ENCODE measurements at places on chromosomes 11 and 22.

GRCh38 chr22:28568099-28568498 lies 111.5 kb downstream of the TTC28 start:
- no peak for DNase-seq

DNA sequence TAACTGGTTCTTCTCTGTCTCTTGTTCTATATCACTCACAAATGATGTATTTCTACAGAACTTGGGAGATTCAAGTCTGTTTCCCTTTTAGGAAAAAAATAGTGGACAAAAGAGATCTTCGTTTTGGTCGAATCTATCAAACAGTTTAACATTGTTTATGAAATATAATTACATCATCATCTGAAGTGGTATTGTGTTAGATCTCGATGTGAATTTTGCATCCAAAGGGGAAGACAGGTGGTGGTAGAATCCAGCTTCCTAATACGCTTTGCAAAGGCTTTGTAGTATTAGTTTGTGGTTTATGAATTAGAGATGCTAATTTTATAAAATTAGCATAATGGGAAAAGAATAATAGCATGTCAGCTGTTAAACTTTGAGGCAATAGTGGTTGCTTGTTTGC lies 3.4 kb downstream of the SIK2 start:
- DNase-seq, result no peak

DNA sequence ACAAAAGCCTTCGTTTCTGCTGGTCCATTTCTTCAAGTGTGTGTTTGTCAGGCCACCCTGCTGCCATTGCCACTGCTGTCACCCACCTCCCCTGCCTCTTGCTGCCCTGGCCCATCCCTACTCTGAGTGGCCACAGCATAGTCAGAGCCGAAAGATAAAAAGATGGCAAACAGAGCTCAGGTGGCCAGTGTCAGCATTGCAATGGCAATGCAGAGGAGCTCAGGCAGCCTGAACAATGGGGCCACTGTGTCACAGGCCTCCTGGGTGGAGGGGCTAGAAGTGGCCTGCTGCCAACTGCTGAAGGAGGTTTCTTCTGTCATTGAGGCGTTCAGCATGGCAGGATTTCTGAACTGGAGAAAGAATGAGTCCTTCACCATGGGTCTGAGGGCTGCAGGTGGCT lies 137.1 kb downstream of the CSNK2A3 start:
- no peak for DNase-seq

DNA sequence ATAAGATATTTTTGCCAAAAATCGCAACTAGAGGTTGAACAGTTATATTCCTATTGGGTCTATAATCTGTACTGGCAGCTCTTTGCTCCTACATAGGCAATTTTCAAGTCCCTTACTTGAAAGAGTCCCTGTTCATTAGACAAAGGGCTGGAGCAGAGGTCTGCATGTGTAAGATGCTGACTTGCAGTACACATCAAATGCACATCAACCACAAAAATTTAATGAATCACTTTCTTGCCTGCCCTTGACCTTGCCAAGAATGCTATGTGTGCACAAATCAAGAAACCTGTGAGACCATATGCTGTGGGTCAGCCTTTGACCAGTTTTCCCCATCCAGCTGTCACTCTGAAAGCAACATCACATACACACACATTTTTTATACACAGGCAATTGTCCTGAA lies 661.5 kb downstream of the LRRC4C start:
- DNase-seq, result no peak

GRCh38 chr11:111735262-111736116 lies 30.7 kb downstream of the PPP2R1B start:
- DNase-seq, result no peak

GRCh38 chr11:122085712-122086111 lies 30.3 kb downstream of the BLID start:
- no peak for DNase-seq

GRCh38 chr11:105907319-105907718 lies 114.7 kb downstream of the MSANTD4 start:
- no peak for DNase-seq

GRCh38 chr22:25068707-25069106 lies 116.2 kb downstream of the KIAA1671 start:
- no peak for DNase-seq
